Activated naive CD4-positive, alpha-beta T cell treated with anti-CD3 and anti-CD28 coated beads for 36 hours (primary cell): ENCODE measurements at places on chromosomes 12 and 14.

GRCh38 chr14:37021390-37021789 lies 151.0 kb downstream of the SLC25A21 start:
- DNase-seq: no peak

GRCh38 chr12:73714655-73715054 lies 823.0 kb upstream of the ATXN7L3B start:
- DNase-seq: no peak

DNA sequence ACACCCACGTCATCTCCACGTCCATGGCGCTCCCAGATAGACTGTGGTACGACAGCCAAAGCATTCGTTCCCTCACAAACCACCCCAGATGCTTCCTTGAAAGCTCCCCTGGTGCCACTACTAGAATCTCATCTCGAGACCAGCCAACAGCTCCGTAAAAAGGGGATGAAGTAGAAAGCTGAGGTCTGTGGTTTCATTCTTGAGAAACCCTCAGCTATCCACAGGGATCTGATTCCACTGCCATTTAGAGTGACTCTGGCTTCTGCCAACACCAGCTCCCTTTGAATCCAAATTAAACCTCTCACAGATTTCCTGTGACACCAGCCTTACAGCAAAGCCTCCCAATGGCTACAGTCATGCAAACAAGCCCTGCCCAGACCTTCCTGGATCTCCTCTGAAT lies 18.5 kb upstream of the FOXN3 start:
- no peak for DNase-seq

- DNase-seq: no peak
These were observed 29.7 kb upstream of the CEBPE start for GRCh38 chr14:23148591-23149249.

DNA sequence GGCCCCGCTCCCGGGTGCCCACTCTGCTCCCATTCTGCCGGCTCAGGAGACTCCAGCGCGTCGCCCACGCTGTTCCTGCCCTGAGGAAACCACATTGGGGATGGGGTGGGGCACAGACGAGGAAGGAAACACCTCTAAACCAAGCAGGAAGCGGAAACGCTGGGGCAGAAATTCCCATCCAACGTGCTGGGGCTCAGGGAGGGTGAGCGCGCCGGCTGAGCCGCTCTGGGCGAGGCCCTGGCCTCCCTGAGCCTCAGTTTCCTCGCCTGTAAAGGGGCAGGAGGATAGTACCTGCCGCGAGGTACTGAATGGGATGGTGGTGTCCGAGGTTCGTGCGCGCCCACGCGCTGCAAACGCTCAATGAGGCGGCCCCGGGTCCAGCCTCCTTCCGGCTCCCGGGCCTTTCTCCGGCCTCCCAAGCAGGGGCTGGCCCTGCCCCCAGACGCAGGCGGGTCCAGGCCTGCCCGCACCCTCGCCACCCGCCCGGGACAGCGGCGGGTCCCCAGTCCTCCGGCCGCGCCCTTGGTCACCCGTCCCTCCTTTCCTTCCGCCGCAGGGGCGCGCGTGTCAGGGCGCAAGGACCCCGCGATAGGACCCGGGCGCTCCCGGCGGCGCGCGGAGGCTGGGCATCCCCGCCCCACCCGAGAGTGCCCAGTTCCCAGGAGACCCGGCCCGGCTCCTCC lies 673 bp downstream of the BEGAIN start:
- DNase-seq: peak; percentile 64

GRCh38 chr12:65968359-65968758 lies 144.1 kb downstream of the HMGA2 start:
- DNase-seq: no peak

DNA sequence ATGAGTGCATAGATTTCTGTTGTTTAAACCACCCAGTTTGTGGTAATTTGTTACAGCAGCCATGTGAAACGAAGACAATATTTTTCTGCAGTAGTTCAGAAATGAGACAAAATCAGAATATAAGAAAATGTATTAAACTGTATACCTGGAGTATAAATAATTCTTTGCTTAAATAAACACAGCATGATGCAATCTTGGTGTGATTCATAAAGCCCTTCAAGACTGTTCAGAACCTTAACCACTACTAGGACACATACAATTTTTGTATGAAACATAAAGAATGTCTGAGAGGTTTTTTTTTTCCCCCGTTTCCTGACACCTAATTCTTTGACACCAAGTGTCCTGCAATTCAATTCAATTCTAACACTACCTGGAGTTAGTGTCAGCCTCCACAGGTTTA lies 10.5 kb downstream of the C12orf75 start:
- no peak for DNase-seq

- no peak for DNase-seq
These were observed 596.7 kb upstream of the ATP2B1 start for GRCh38 chr12:90305379-90305778.

GRCh38 chr12:100896192-100896591 lies 101.6 kb downstream of the ANO4 start:
- no peak for DNase-seq

- no peak for DNase-seq
These were observed 21.4 kb upstream of the NXPH4 start for GRCh38 chr12:57195186-57195585.

- no peak for DNase-seq
These were observed 26.3 kb downstream of the SLC15A4 start for GRCh38 chr12:128797119-128798118.

- no peak for DNase-seq
These were observed 1008.4 kb upstream of the ATXN7L3B start for GRCh38 chr12:73529231-73529630.

GRCh38 chr14:89215114-89215513 lies 201.9 kb downstream of the FOXN3 start:
- no peak for DNase-seq

DNA sequence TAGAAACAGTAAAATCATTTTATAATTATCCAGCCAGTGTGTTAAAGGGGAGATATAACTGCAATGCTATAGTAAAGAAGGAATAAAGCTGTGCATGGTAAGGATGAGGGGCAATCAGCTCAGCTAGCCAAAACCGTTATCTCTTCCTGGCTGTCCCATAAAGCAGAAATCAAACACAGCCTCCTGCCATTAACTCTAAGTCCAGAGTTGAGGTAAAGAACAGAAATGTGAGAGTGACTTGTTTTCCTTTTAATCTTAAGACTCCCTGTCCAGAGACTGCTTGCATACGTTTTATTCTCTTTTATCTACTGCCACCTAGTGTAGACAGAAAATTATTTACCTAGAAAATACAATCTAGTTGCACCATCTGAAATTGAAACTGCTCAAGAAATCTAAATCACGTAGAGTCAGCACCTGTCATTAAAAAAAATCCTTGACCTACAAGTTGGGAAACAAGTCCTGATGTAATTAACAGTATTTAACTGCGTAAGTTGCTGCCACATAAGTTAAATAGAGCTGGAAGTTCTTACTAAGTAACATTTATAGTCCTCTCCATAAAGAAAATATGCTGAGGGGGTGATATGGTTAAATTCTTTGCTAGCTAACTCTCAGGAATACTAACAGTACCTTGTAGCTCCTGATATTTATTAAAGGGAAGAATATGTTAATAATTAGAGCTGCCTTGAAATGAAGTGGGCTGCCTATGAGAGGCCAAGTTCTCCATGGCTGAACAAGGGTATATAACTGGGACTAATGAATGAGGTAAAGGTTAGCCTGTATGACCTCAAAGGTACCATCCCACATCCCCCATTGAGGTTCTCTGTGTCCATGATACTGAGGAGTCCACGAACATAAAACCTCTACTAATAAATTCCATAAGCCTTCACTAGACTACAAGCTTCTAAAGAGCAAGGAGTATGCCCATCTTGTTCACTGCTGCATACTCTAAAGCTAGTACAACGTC lies 62.7 kb downstream of the GALNT4 start:
- no peak for DNase-seq

DNA sequence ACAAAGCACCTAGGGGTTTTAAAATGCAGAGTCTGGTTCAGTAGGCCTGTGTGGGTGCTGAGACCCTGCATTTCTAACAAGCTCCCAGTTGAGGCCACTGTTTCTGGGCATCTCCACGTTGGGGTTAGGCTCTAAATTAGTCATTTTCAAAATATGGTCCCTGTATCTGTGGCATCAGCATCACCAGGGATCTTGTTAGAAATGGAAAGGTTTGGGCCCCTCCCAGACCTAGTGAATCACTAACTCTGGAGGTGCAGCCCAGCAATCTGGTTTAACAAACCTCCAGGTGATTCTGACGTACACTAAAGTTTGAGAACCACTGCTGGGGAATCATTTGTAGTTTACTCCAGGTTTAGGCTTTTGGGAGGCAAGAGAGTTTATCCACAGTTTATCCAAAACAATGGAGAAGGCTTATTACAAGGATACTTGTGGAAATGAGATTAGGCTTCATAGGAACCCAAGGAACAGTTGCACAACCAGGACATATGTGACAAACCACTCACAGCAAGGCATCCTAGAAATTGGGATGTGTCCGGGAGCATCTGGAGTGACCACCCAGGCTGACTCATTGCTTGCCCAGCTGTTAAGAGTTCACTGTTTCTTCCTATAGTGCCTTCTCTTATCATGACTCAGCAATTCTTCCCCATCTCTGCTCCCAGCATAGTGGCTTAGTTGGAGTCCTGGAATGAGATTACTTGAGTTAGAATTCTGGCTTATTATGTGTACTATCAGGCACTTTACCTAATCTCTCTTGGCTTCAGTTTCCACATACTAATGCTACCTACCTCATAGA lies 71.6 kb upstream of the STXBP6 start:
- no peak for DNase-seq

DNA sequence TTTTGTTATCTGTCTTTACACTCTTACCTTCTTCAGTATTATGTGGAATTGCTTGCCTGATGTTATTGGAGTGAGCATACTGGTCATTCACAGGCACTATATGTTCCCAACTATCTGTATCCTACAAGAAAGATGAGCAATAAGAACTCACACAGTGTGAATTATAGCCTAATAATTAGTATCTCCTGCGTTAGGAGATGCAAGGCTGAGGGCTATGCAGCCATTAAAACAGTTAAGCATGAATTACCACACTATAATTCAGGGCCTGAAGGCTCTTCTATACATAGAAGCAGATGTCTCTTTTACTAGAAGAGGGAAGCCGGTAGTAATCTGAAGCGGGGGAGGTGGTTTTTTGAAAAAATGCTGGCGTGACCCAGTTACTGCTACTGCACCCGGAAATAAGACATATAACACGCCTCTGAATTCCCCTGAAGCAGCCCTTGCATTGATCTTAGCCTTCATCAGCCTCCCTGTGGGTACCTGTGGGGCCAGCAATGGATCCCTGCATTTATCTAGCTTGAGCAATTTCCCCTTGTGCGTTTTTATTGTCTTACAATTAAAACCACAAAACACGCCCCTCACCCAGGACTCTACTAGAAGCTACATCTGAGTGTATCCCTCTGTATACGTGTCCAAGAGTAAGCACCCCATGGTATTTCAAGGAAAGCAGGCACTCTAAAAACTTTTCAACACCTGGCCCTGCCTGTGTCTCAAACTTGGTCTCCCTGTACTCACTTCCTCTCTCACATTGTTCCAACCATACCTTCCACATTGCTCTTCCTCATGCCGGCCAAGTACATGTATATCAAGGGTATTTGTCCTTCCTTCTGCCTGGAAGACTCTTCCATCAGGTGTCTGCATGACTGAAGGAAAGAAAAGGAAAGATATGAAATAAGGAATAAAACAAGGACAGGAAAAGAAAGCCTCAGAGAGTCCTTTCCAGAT lies 210.9 kb upstream of the ARID2 start:
- DNase-seq: peak; percentile 83

GRCh38 chr12:108732489-108733229 lies 1.3 kb upstream of the CORO1C start:
- no peak for DNase-seq
